Glutamatergic neuron (in vitro differentiated cells): ENCODE measurements at places on chromosomes 12 and 14. TPM values are rescaled to one million over a fixed set of nuclear protein-coding genes. Genes with fewer than 3 reads are reported as not detected.

- no peaks in the 10 kb centered on the region for H3K4me1 ChIP-seq
- H3K4me3 ChIP-seq: no peak overlapping the region
- H3K36me3 ChIP-seq: no peaks in the 10 kb centered on the region
- no peak for DNase-seq
Measured at GRCh38 chr12:93191423-93191822, 186.3 kb upstream of the NUDT4 start.

GRCh38 chr12:89230376-89231315 is 121.7 kb downstream of the DUSP6 start:
- H3K36me3 ChIP-seq: no peaks in the 10 kb centered on the region
- no peak for DNase-seq
- no peaks in the 10 kb centered on the region for H3K4me1 ChIP-seq
- no peaks in the 10 kb centered on the region for H3K27me3 ChIP-seq
- no peak overlapping the region for H3K27ac ChIP-seq

DNA sequence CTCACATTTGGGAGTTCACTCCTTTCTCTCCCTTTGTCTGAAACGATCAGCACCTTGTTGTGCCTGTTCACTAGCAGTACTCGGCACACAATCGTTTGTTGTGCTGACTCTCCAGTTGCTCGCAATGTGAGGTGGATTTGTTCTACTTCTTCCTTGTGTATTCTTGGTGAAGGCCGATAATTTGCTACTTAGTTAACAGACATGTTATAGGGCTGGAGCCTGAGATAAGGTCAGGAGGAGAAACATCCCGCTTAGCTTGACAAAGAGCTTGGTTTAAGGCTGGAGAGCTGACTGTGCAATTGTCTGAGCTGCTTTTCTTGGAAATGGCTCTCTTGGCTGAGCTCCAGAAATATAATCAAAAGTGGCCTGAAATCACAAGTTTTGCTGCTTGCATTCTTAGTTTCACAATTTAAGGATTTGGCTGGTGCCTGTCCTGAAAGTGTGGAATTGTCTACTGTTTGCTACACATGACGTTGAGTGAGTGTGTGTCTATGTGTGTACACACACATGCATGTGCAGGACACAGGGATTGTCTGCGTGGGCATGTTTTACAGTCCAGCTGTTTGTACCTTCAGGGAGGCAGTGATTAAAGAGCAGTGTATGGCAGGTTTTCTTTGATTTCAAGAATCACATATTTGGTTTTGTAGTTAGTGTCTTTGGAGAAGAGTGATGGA is 77.7 kb downstream of the ARF6 start:
- peaks cover 3% of the 10 kb centered on the region for H3K27me3 ChIP-seq
- peaks cover 7% of the 10 kb centered on the region for H3K4me1 ChIP-seq
- no peak overlapping the region for H3K4me3 ChIP-seq
- peaks cover 5% of the 10 kb centered on the region for H3K36me3 ChIP-seq
- no peak for DNase-seq

GRCh38 chr12:123532808-123533649 is 490 bp downstream of the RILPL1 start:
- no peaks in the 10 kb centered on the region for H3K4me1 ChIP-seq
- peaks cover 12% of the 10 kb centered on the region for H3K27me3 ChIP-seq
- DNase-seq: peak; percentile 63

GRCh38 chr12:5988659-5989116 is 43.6 kb upstream of the ANO2 start:
- H3K36me3 ChIP-seq: no peaks in the 10 kb centered on the region
- no peak overlapping the region for H3K27ac ChIP-seq
- peaks cover 2% of the 10 kb centered on the region for H3K27me3 ChIP-seq
- H3K4me1 ChIP-seq: no peaks in the 10 kb centered on the region
- DNase-seq: peak; percentile 91

GRCh38 chr12:4958697-4959375 is 49.1 kb downstream of the KCNA1 start:
- H3K27me3 ChIP-seq: no peaks in the 10 kb centered on the region
- no peak overlapping the region for H3K4me3 ChIP-seq
- DNase-seq: no peak
- H3K36me3 ChIP-seq: peaks cover 7% of the 10 kb centered on the region
- no peak overlapping the region for H3K27ac ChIP-seq

- H3K36me3 ChIP-seq: no peaks in the 10 kb centered on the region
- H3K27ac ChIP-seq: no peak overlapping the region
- DNase-seq: no peak
- H3K4me3 ChIP-seq: no peak overlapping the region
- H3K4me1 ChIP-seq: no peaks in the 10 kb centered on the region
Measured at GRCh38 chr12:25558586-25558985, 5.5 kb upstream of the LMNTD1 start.

- H3K27me3 ChIP-seq: peaks cover 3% of the 10 kb centered on the region
- no peaks in the 10 kb centered on the region for H3K36me3 ChIP-seq
- H3K27ac ChIP-seq: no peak overlapping the region
- peaks cover 5% of the 10 kb centered on the region for H3K4me1 ChIP-seq
- no peak overlapping the region for H3K4me3 ChIP-seq
- DNase-seq: no peak
Measured at GRCh38 chr14:58281969-58282368, 16.4 kb upstream of the ARID4A start.

DNA sequence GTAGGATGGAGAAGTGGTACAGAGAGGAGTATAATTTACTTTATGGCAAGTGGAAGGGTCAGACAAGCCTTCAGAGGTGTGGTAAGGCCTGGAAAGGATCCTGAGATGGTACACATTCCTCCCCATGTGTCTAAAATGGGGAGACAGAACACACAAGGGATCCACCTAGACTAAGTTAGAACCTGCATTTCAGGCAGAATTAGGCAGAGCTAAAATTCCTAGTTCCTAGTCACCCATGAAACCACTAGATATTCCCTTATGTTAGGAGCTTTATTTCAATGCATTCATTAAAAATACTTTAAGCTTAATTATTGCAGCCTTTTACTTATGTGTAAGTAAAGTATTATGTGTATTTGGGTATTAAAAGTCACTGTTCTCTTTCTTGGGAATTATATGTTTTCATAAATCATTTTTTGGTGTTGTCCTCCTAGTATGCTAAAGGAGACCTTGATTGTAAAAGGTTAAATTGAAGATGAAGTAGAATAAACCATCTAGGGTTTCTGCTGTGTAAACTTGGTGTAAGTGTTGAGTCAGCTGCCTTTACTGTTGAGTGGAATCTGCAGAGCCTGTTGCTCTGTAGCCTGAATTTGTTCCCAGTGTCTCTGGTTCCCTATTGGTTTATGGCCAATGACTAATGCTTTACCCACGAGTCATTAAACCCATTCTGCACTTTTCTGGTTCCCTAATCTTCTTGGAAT is 423.2 kb downstream of the ATP23 start:
- no peaks in the 10 kb centered on the region for H3K27me3 ChIP-seq
- no peak overlapping the region for H3K27ac ChIP-seq
- no peaks in the 10 kb centered on the region for H3K36me3 ChIP-seq
- H3K4me3 ChIP-seq: no peak overlapping the region
- DNase-seq: no peak
- peaks cover 12% of the 10 kb centered on the region for H3K4me1 ChIP-seq

- H3K4me3 ChIP-seq: no peak overlapping the region
- peaks cover 4% of the 10 kb centered on the region for H3K4me1 ChIP-seq
- no peak overlapping the region for H3K27ac ChIP-seq
- H3K27me3 ChIP-seq: peaks cover 3% of the 10 kb centered on the region
Measured at GRCh38 chr14:101122237-101123141, 219.0 kb upstream of the RTL1 start.

GRCh38 chr12:56487448-56488040 is 417 bp downstream of the GLS2 start:
- H3K27ac ChIP-seq: no peak overlapping the region
- peak overlapping the region; percentile 85 for H3K4me3 ChIP-seq

GRCh38 chr14:63269561-63270225 is 49.0 kb downstream of the GPHB5 start:
- H3K36me3 ChIP-seq: no peaks in the 10 kb centered on the region
- H3K27me3 ChIP-seq: no peaks in the 10 kb centered on the region
- H3K4me3 ChIP-seq: no peak overlapping the region
- no peak overlapping the region for H3K27ac ChIP-seq
- H3K4me1 ChIP-seq: no peaks in the 10 kb centered on the region

- no peak overlapping the region for H3K4me3 ChIP-seq
- H3K27ac ChIP-seq: no peak overlapping the region
- peaks cover 8% of the 10 kb centered on the region for H3K27me3 ChIP-seq
- DNase-seq: no peak
- peaks cover 14% of the 10 kb centered on the region for H3K4me1 ChIP-seq
Measured at GRCh38 chr12:24441458-24441857, 492.0 kb upstream of the SOX5 start.

DNA sequence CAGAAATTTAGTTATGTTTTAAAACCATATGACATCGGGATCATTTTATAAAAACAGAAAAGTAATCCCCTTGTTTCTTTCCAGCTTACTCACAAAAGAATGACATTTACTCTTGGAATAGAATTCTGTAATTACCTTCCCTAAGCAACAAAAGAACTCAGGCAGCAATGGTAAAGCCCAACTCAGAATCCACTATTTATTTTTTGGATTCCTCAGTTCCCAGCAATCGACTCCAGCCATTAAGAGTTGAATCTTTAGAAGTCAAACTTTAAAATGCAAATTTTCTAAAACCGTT is 65.9 kb downstream of the FOXN3 start:
- H3K27me3 ChIP-seq: peaks cover 2% of the 10 kb centered on the region
- peaks cover 41% of the 10 kb centered on the region for H3K4me1 ChIP-seq
- H3K4me3 ChIP-seq: no peak overlapping the region
- H3K36me3 ChIP-seq: peaks cover 10% of the 10 kb centered on the region
- DNase-seq: no peak

DNA sequence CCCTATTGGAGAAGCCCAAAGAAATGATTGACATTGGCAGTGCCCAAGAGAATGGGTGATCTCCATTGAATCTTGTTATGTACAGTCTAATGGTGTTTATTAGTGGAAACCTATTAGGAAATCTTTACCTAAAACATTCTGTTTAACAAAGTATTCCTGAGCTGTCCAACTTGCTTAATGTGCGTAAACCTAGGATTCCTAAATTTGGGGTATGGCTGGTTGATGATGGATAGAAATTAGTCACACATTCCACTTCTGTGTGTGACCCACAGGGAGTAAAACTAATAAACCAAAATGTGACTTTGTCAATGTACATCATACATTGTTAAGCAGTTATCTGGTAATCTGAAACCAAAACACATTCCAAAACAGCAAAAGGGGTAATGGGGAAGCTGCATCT is 761.3 kb downstream of the FSCB start:
- H3K27ac ChIP-seq: no peak overlapping the region
- no peaks in the 10 kb centered on the region for H3K27me3 ChIP-seq
- no peak overlapping the region for H3K4me3 ChIP-seq
- H3K36me3 ChIP-seq: no peaks in the 10 kb centered on the region
- no peak for DNase-seq

GRCh38 chr12:77049767-77050353 is 15.5 kb downstream of the E2F7 start:
- DNase-seq: no peak
- no peak overlapping the region for H3K4me3 ChIP-seq
- no peak overlapping the region for H3K27ac ChIP-seq
- H3K27me3 ChIP-seq: no peaks in the 10 kb centered on the region
- no peaks in the 10 kb centered on the region for H3K36me3 ChIP-seq
- peaks cover 17% of the 10 kb centered on the region for H3K4me1 ChIP-seq

Gene GLTP
- total RNA-seq: 22.6 TPM

Gene C12orf60
- total RNA-seq: 0.88 TPM

Gene JDP2
- 5.7 TPM for total RNA-seq

Gene DTX3
- 99.6 TPM for total RNA-seq

Gene NEMP1
- 11.5 TPM for total RNA-seq

Gene TAMALIN
- 31.3 TPM for total RNA-seq

Gene B3GNT4
- total RNA-seq: 1.8 TPM

Gene DNAI7
- total RNA-seq: 0.76 TPM

Gene ETFBKMT
- 2.2 TPM for total RNA-seq
